8988T (cell line): ENCODE measurements at places on chromosomes 3 and 15.
A peak's percentile ranks its signal among the peaks of the same experiment; 100 is the strongest.

DNA sequence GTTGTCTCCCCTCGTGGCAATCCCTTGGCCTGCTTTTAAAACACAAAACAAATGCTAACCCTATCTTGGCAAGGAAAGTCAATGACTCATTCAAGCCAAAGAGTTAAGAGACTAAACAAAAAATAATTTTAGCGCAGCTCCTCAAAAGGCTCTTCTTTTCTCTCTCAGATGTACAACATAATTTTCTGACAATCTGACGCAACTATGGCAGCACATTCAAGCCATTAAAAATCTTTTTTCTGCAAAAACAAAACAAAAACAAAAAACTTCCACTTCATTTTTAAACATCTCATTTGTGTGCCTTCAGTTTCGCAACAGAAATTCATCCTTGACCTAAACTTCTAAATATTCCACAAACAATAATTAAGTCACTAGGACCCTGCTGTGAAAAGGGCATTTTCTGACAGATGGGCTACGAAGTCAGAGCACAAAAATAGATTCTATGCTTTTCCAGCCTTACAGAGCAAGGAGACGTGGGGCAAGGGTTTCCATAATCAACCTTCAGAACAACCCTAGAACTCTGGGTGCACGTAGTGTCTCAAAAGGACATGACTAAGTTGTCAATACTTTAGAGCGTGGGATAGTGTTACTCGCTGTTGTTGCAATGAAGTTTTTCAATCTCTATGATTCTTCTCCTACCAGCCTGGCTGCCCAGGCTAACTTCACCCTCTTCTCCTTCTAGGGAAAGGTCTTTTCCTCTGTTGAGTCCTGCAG, 84.3 kb downstream of the MB21D2 start:
- no peak for DNase-seq

DNA sequence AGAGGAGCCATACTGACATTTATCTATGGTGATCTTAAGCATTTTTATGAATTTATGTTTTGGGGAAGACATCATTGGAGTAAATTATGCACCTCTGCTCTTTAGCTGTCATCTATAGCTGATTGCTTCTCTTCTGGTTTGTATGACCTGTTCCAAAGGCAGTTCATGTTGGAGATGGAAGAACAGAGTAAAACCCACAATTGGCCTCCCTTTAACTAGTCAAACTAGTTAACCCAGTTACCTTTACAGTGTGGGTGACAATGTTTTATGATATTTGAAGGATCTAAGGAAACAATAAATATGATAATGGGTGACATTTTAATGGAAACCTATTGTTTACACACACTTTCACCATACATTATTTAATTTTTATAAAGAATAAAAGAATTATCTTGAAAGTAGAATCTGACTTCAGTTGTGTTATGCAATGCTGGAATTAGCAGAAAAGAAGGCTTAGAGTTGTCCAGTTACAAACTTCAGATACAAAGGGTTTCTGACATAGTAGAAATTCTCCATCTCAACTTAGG, 263.5 kb downstream of the NFKBIZ start:
- DNase-seq, result no peak

GRCh38 chr3:188349933-188350332, 196.0 kb downstream of the LPP start:
- no peak for DNase-seq

GRCh38 chr3:31906182-31906581, 74.9 kb downstream of the OSBPL10 start:
- no peak for DNase-seq

DNA sequence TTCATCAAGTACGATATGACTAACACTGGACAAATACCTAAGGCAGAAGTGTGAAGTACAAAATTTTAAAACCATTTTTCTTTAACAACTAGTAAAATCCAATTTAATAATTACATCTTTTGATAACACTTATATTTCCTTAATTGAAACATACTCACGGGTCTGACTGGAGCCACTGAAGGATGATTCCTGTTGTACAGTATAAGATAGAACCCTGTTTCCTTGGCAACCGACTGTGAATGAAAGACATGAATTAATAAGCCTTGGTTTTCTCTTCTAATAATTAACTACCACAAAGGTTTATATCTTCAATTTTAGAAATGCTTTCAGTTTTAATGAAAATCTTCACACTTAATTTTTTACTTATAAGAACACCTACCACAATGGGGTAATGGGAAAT, 19.4 kb downstream of the DHX36 start:
- DNase-seq, result no peak

- no peak for DNase-seq
These were observed 207.0 kb downstream of the SUCLG2 start for GRCh38 chr3:67447393-67447792.

DNA sequence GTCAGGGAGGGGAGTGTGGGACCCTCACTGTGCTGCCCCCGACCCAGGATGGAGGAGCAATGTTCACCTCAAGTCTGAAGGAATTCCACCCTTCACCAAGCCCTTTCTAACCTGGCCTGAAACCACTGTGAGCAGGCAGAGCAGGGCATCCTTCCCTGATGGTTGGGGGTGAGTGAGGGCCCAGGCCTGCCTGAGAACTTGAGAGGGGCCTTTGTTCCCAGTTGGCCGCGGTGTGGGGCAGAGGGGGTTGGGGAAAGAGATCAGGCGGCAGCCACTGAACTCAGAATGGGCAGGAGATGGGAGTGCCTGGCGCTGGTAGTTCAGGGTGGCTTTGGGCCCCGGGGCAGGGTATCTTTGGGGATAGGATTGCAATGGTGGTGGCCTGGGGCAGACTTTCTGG, 103.5 kb upstream of the RPL32 start:
- no peak for DNase-seq

GRCh38 chr15:58515807-58516206, 84.0 kb downstream of the LIPC start:
- no peak for DNase-seq

GRCh38 chr3:11651477-11651876, 7.8 kb upstream of the VGLL4 start:
- no peak for DNase-seq

GRCh38 chr3:103169289-103169688, 734.5 kb downstream of the ZPLD1 start:
- no peak for DNase-seq

GRCh38 chr3:116256843-116257485, 188.3 kb downstream of the LSAMP start:
- DNase-seq, result no peak

DNA sequence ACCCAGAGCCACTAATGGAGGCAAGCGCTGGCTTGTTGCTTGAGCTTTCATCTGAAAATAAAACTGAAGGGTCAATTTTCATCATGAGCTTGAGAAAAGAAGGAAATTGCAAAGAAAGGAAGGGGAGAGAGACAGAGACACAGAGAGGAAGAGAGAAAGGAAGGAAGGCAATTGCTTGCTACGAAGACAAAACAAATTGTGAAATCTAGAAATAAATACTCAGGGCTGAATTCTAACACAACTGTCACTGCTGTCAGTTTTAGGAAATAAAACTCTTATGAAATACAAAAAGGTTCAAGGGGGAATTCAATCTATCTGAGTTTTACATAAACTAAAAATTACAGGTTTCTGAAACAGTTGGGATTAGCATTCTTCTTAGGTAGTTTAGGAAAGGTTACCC, 36.7 kb downstream of the FOXP1 start:
- no peak for DNase-seq

GRCh38 chr15:48695088-48695826, 49.7 kb upstream of the FBN1 start:
- no peak for DNase-seq

- DNase-seq, result no peak
These were observed 40.9 kb upstream of the MRPL3 start for GRCh38 chr3:131543714-131544113.

- no peak for DNase-seq
These were observed 16.9 kb upstream of the RAB7A start for GRCh38 chr3:128709038-128709437.

DNA sequence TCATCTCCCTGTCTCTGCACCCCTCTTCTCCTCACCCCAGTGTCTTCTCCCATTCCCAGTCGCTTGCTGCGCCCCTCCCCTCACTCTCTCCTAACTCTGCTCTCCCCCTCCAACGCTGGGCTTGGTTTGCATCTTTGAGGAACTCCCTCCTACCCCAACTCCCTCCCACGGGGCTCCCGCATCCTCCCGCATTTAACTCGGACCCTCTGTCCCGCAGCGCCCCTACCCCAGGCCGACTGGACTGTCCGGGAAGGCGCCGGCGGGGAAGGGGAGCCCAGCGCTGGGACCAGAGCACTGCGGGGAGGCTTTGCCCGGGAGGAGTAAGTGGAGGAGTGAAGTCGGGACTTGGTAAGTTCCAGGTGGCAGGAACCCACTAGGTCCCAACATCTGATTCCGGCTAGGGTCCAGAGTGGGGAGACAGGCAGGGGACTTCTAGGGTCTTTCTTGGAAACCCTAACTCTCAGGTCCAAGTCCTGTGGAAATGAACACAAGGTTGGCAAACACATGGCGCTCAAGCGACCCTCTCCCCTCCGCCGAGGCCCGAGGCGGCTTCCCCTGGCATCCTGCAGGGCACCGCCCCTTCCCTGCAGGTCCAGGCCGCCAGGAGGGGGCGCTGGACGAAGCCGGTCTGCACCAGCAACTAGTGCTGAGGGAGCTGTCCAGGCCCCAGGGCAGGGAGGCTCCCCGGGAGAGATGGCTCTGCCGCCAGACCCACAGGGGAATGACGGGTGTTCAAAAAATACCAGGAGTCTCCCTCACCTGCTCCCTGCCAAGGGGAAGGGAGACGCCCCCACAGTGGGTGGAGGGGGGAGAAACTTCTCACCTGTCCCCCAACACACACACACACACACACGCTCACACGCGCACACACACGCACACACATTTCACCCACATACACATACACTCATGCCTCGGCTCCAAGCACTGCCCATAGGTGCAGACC, 53.2 kb downstream of the LHFPL4 start:
- DNase-seq, result peak; percentile 97

DNA sequence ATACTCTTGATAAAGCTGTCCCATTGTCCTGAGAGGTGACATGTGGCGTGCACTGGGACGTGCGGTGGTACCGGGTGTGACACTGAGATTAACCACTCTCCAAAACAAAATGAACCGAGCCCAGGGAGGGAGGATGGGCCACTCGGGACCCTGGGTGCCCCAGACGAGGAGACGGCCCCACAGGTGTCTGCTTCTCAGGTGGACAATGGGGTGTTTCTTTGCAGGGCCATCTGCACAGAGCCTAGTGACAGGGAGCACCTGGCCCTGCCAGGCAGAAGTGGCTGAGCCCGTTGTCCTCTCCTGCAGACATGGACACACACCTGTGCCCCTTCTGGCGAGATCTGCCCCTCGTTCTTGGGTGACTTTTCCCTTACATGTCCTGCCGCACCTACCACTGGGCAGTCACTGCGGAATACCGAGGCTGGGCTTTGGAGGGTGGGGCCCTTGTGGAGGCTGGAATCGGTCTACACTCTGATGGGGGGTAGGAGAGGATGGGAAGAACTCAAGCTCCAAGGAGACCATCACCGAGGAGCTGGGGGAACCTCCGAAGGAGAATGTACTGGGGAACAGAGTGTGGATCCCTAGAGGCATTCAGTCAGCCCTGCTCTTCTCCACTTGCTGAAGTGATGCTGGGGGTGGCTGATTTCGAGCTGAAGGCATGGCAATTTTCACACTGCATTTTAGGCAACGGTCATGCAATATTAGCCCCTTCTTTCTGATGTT, 153.5 kb downstream of the ATP10A start:
- no peak for DNase-seq

DNA sequence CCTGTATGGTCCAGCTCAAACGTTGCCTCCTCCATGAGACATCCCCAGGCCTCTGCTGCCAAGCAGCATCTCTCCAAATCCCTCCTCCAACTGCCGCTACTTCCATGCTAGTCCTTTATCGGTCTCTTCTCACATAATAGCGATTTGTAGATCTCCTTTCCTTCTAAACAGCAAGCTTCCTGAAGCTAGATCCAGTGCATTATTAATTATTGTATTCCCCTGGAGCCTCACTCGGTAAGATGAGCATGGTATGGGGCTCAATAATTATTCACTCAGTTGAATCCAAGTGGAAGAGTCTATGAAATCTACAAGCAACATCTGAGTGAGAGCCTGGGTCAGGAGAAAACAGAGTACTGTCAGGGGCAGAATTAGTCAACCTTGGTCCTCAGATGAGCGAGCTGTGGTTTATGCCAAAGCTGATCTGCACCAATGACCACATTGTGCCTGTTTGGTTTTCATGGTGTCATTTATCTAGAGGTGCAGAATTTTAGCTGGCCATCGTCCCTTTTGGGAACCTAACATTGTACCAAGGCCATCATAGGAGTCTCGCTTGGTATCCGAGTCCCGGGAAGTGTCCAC, 93.8 kb upstream of the UBE2E1 start:
- no peak for DNase-seq

- no peak for DNase-seq
These were observed 391.1 kb downstream of the FGF12 start for GRCh38 chr3:192336286-192336685.

GRCh38 chr3:128317101-128317697, 149.5 kb downstream of the DNAJB8 start:
- no peak for DNase-seq

- DNase-seq, result no peak
These were observed 948.2 kb upstream of the CFAP20DC start for GRCh38 chr3:59998058-59998457.

DNA sequence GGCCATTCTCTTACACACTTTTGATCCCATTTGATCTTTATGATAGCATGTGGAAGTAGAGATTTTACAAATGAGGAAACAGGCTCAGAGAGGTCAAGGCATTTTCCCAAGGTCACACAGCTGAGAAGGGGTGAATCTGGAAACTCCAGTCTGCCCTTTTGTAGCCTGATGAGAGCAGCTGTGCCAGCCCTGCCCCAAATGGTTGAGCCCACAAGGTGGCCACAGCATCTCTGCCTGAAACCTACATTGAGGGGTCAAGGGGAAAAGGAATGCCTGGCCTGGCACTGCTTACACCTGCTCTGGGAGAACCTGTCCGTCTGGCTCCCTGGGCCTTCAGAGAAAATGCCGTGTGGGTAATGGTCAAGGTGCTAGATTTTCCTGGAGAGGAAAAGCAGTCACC, 200.2 kb upstream of the LINGO1 start:
- no peak for DNase-seq

- DNase-seq, result no peak
These were observed 867.1 kb downstream of the NAALADL2 start for GRCh38 chr3:175726228-175726627.

- no peak for DNase-seq
These were observed 101.7 kb downstream of the IGSF11 start for GRCh38 chr3:118932822-118933558.

GRCh38 chr3:177804032-177804431, 606.8 kb upstream of the TBL1XR1 start:
- no peak for DNase-seq

- DNase-seq, result no peak
These were observed 12.9 kb downstream of the DUOX2 start for GRCh38 chr15:45100884-45101625.

- no peak for DNase-seq
These were observed 13.2 kb upstream of the ZBTB20 start for GRCh38 chr3:115160295-115160694.

- no peak for DNase-seq
These were observed 378.2 kb downstream of the MECOM start for GRCh38 chr3:169285057-169286033.

DNA sequence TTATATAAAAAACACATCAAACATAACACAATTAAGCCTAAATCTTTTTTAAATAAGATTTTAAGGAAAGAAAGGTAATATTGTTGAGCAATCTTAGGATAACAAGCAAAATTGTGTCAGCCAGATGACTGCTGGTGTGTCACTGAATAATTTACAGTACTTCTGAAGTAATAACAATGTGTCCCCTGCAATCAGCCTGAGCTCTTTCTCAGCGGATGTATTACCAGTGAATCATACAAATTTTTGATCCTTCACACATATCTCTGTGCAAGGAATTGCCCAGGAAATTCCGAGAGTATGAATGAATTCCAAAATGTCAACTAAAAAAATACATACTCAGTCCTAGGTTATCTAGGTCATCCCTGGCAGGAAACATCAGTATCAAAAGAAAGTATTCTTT, 76.6 kb upstream of the PTX3 start:
- DNase-seq, result peak; percentile 26
